Hematopoietic multipotent progenitor cell treated with erythropoietin and hydrocortisone succinate and interleukin-3 and kit ligand, for 17 days (in vitro differentiated cells): ENCODE measurements at places on chromosomes 2 and 18.

GRCh38 chr18:23722646-23723045 is 33.4 kb downstream of the LAMA3 start:
- no peak for DNase-seq

GRCh38 chr2:234258562-234259141 is 208.2 kb downstream of the SPP2 start:
- no peak for DNase-seq

DNA sequence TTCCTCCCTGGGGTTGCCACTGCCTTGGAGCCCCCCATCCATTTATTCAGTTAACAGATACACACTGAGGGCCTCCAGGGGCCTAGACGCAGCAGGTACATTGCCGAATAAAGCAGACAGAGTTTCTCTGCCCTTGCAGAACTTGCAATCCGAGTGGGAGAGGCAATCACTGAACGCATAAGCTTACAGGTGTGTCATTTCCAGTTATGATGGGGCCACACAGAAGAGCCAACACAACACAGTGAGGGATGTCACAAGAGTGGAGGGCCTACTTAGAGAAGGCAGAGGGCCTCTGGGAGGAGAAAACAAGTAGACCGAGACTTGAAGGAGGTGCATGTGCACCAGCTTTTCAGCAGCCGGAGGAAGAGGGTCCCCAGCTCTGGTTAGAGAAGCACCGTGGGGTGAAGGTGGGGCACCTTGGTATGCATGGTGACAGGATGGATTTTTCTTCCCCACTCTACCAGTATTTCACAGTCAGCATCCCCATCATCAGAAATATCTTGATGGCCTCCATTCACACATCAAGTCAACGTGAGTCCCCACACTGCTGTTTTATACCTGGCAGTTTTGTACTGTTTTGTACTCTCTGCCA is 150.9 kb downstream of the SMAD7 start:
- DNase-seq, result no peak

GRCh38 chr2:102672107-102672776 is 52.9 kb downstream of the SLC9A2 start:
- no peak for DNase-seq

DNA sequence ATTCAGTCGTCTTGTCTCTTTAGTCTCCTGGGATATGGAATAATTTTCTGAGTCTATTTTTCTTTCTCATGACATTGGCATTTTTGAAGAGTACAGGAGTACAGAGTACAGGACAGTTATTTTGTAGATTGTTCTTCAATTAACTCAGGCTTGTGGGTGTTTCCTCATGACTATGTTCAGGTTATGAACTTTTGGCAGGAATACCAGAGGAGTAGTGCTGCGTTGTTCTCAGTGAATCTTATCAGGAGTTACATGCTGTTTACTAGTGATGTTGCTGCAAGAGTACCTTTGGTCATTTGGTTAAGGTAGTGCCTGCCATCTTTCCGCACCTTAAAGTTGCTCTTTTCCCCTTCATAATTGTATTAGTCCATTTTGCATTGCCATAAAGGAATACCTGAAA is 41.3 kb upstream of the AGFG1 start:
- no peak for DNase-seq

DNA sequence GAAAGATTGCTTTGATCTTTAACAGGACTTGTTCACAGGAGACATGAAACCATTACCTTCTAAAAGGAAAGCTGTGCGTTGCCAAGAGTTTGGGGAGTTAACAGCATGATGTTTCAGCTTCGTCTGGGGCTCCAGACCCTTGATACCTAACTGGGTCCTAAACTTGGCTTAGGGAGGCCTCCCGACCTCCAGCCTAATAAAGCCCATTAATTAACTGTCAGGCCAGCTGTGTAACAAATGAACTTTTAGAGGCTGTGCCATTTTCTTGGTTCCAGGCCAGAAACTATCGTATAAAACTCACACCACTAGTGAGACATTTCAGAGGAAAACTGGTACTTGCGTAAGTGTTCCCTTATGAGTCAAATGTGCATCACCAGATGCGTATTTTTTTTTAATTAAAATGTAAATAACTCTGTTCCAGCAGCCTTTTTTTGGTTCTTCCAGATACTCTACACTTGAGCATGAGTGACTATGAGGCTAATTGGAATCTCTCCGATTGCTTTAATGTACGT is 236.5 kb downstream of the BCL2 start:
- DNase-seq, result no peak

GRCh38 chr2:121776361-121776760 is 20.9 kb downstream of the TSN start:
- no peak for DNase-seq

GRCh38 chr2:195108182-195108581 is 548.8 kb upstream of the SLC39A10 start:
- no peak for DNase-seq

GRCh38 chr2:211085056-211085680 is 528.8 kb downstream of the CPS1 start:
- DNase-seq, result no peak

GRCh38 chr2:150872756-150873395 is 385.4 kb upstream of the RND3 start:
- DNase-seq, result no peak

DNA sequence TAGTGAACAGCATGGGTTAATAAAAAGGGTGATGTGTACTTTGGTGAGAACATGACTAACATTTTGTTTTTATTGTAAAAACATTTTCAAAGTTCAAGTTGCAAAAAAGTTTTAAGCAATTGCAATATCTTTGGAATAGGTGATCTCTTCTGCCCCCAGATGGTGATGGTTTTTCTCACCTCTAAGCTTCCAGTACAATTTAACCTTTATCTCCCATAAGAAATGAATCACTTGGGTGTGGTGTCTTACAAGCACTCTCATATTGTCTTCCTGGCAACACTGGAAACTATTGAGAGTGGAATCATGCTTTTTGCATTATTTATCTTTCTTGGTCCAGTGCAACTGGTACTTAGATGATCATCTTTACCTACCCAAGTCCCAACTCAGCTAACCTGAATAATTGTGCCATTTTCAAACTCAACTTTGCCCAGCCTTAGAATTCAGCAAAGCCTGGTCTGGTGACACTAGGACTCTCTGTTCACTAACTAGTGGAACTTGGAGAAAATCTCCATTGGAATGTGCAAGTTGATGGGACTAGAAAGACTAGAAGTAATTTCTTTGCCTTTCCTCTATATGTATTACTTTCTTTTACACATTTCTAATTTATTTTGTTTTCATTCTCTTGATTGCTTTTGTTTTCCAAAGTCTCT is 964.7 kb upstream of the ZEB2 start:
- DNase-seq, result no peak

DNA sequence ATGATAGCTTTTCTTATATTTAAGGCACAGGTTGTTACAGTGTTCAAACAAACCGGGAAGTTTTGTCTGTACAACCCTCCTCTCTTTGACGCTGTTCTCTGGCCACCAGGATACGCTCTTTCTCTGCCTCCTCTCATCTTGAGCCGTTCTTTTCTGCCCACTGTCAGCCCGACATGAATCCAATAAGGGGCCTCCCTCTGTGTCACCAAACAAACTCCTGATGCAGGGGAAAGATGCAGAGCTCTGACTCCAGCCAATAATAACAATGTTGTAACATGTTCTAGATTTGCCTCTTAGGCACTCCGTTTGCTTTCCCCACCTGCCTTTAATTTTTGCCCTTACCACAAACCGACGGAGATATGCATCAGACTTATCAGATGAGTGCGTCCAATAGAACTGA is 449.3 kb downstream of the SLC4A3 start:
- no peak for DNase-seq

DNA sequence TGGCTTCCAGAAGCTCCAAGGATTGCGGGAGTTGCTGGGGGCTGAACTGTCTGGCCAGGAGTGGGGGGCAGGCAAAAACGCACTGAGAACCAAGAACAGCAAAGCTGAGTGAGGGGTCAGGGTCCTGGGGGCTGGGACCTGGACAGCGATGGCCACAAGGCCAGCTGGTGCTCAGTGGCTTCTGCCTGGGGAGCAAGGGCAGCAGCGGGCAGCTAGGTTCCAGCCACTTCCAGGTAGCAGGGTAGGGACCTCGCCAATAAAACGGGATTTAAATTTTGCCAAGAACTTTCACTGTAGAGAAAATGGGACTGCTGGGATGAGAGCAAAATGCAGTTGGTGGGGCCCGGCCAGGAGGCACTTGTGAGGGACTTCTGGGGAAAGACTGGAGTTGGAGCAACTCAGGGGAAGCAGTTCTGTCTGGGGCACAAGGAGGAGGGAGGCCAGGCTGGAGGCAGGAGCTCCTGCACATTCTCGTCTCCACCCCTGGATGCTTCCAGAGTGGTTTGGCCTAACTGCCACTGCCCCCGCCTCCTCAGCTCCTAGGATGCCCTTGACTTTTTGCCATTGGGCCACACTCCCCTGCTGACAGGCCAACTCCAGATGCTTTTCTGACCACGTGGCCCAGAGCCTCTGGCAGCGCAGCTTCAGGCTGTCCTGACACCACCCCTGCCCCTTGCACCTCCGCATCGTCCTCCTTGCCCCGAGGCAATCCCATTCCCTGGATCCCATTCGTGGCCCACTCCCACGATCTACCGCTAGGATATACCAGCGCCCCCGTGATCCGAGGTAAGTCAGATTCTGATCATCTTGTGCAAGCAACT is 5.5 kb upstream of the CCDC74A start:
- no peak for DNase-seq

DNA sequence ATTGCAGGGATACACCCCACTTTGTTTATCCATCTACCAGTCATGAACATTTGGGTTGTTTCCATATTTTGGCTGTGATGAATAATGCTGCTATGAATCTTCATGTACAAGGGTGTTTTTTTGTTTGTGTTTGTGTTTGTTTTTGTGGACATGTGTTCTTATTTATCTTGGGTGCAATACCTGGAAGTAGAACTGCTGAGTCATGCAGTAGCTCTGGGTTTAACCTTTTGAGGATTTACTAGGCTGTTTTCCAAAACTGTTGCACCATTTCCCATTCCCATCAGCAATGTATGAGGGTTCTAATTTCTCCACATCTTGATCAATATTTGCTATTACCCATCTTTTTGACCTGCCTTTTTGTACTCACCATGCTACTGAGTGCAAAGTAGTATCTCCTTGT is 140.0 kb upstream of the CYP1B1 start:
- DNase-seq, result no peak

GRCh38 chr2:119112230-119112629 is 46.3 kb downstream of the C1QL2 start:
- DNase-seq, result no peak

DNA sequence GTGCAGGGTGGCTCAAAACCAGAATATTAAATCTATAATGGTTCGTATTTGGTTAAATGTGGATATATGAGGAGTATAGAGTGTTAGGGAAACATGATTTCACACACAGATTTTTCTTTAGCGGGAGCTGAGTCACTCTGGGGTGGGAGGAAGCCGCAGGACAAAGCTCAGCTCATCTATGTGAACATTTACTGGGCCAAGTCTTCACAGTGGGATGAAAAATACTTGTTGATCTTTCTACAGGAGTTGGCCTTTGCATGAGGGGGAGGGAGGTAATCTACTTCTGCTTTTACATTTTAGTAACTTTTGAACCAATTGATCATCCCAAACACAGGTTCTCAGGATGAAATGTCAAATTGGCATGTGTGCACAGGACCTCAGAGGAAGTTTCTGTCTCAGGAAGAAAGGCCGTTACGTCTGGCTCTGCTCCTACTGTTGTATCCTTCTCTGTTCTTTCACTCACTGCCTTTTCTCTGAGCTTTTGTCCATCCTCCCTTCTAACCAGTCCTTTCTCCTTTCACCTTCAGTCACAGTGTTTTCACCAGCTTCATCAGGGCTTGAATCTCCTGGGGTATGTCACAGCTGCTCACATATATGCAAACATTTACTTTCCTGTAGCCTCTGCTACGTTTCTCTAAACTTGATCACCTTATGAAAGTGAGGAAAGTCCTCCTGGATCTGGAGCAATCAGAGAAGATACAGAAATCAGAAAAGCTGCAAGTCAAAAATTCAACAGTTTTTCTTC is 943.3 kb upstream of the FANCL start:
- no peak for DNase-seq

DNA sequence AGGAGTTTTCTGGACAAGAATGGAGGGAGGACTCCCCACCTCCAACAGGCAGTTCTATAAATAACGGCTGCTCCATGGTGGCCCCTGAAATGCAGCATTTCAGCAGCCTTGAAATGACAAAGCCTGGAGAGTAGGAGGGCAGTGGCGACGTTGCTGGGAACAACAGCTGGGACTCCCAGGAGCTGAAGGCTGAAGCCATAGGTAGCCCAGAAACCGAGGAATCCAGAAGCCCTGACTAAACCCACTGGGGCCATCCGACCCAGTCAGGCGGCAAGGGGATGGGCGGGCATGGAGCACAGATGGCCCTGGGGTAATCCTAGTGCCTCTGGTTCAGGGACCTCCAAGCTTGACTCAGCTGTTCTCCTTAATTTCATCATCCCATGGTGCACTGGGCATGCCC is 9.0 kb downstream of the PRKAG3 start:
- DNase-seq, result no peak

DNA sequence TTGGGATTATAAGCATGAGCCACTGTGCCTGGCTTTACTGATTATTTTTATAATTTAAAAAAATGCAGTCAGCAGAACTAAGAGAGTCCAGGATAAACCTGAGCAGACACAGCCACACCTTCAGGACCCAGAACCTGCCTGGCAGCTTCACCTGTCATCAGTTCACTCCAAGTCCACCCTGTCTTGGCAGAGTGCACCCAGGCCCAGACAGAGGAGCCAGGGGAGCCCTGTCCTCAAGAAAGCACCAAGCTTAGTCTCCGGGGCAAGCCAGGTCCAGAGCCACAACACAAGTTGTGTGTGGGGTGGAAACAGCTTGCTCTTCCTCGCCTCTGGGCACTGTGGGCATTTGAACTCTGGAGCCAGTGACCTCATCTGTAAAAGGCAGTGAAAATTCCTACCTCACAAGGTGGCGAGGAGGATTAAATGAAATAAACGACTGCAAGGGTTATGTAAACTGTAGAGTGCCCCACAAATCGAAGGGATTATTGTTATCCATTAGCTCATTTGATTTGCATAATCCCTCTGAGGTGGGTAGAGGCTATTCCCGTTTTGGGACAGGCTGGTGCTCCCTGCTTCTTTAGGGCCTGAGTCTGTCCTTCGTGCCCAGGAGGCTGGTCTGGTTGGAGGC is 24.7 kb downstream of the MYCN start:
- no peak for DNase-seq

- DNase-seq, result no peak
Observed at GRCh38 chr18:77501266-77501665, 251.6 kb downstream of the GALR1 start.

GRCh38 chr2:158912112-158912511 is 56.3 kb upstream of the TANC1 start:
- no peak for DNase-seq

DNA sequence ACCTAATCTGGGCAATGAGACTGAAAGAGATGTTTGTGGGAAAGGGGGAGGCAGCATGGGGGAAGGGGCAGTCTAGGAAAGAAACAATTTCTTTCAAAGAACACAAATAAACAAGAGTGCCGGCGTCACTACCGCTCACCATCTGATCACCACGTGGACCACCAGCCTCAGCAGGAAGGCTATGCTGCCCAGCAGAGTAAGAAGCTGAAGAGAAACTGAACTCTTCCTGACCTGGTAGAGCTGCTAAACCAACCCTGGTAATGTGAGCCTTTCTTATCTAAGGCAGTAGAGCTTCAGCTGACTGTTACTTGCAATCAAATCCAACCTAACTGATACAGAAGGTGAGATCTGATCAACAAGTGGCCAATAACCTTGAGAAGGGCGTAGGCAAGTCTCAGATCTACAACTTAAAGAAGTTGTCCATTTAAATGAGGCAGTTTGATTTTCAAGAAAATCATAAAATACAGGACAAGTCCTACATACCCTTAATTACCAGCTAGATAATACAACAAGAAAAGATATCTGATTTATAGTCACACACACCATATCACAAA is 44.2 kb upstream of the SPTBN1 start:
- no peak for DNase-seq
